ENCODE measurements at places on chromosomes 3 and 15.

DNA sequence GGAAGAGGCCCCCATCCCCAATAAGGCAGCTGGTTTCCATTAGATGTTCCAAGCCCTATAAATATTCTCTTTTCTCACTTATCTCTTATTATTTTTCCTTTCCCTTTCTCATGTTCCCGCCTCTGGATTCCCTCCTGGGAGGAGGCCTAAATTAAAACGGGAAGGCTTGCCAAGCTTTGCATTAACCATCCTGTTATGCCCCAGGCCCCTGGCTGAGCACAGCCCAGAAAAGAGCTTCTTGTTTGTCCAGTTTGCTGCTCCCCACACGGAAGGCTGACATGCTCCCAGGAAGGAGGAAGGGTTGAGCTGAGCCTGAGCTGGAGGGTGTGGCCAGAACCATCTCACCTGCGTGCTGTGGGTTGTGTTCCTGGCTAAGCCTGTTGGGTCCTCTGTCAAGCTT is 63.1 kb upstream of the BOC start:
- DNase-seq: no peak

- no peak for DNase-seq
These were observed 144.3 kb downstream of the EEFSEC start for GRCh38 chr3:128297401-128298138.

DNA sequence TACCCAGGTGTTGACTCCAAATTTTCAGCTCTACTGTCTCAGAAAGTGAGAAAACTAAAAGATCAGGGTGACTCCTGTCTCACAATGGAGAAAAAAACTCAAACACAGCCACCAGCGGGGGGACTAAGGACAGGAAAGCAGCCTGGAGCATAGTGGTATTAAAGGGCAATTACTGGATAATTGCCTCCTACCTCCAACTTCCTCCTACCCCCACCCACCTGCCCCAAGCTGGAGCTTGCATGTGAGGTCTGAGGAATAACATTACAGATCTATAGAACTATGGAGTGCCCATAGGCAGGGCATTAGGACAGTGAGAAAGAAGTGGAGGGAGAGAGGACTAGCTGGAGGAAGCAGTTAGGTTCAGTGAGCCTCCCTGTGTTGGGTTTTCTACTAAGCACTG is 2.7 kb upstream of the PCCB start:
- DNase-seq: no peak

GRCh38 chr3:176526225-176526624 is 671.1 kb downstream of the TBL1XR1 start:
- DNase-seq: no peak

DNA sequence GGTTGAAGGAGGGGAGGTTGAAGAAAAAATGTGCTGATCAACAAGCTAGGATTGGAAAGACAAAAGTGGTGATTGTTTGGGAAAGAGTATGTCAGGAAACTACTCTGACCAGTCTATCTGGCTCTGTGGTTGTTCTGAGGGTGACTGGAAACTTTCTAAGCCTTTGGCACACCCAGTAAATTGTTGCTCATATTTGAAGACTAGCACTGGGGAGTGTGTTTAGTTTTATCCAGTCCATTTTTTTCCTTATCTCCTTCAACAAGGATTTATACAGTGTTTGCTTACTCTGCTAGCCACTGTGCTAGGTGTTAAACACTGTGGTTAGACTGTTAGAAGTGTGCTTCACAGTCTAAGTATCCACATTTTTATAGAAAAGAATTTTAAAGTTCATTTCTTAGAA is 28.8 kb downstream of the PPM1L start:
- no peak for DNase-seq

- no peak for DNase-seq
These were observed 15.8 kb upstream of the RFTN1 start for GRCh38 chr3:16529264-16529663.

DNA sequence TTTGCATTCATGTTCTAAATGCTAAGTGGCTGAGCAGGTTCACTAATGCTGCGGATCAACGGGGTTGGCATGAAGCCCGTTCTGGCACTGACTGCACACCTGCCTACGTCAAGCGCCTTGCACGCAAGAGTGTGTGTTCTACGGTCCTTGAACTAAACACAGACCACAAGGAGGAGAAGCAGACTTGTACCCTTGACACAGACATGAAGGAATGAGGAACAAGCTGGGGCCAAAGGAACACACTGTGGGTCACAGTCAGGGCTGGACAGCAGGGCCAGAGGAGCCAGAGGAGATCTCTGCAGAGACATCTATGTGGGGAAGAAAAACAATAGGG is 48.0 kb upstream of the LDHAL6B start:
- no peak for DNase-seq

GRCh38 chr3:182122779-182123178 is 411.1 kb downstream of the SOX2 start:
- no peak for DNase-seq

GRCh38 chr3:189188466-189188865 is 16.7 kb downstream of the TPRG1 start:
- DNase-seq: no peak

DNA sequence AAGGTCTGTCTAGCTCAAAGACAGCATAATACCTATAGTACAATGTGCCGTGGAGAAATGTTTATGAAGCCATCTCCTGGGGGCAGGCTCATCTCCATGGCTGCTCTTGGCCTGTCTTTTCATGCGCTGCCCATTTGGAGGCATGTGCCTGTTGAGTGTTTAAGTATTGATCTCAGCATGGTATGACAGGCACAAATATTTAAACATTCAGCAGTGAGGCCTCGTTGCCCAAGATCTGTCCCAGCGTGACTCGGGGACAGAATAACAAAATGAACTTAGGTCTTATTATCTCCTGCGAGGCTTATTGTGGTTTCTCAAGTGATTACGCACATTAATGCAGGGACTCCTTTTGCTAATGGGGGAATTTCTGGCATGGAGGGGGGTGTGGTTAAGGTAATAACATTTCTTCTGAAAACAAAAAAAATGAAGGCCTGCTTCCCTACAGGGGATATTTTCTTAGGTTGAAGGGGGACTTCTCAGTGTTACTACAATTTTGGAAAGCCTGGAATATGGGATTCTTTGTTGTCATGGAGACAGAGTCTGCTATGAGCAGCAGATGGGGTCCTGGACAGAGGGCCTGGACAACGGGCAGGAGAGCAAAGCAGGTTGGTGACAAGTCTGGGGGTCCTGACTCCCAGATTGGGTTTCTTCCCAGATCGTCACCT is 4.4 kb upstream of the SLC6A1 start:
- DNase-seq: no peak

DNA sequence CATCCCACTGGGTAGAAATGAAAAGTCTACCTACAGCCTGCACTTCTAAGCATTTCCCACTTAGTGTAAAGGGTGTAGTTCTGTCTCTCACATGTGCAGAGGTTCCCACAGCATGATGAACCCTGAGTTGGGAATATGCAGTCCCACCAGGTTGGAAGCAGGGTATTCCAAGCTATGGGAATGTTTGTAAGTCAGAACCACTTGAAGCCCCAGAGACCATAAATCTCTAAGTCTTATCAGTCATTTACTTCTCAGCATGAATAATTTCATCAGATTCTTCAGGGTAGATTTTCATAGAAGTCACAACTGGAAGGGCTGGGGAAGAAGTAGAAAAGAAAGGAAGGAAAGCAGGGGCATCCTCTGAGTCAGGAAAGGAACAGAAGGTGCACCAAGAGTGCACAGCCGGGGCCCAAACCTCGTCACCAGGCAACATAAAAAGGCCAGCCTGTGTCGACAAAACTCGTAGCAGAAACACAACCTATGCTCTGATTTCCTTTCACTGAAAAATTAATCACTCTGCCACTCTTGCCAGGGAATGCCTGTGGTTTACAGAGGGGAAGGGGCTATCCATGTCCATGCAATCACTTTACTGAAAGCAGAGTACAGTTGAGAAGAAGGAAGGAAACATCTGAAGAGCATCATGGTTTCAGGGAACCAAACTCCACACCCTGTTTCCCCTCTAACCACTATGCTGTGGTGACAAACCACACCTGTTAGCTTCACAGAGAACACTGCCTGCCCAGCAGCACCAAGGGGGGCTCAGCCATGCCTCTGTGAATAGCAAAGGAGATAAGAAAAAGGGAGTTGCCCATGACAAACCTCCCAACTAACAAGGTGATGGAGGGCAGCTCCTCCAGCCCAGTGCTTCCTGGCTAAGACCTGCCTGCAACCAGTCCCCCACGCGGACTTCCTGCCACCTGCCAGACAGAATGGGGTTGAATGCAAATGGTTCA is 40.5 kb downstream of the SH3BP5 start:
- peak; percentile 35 for DNase-seq

GRCh38 chr15:42911058-42911592 is 9.5 kb downstream of the TTBK2 start:
- DNase-seq: no peak

- DNase-seq: no peak
These were observed 642.3 kb upstream of the ADAMTS9 start for GRCh38 chr3:65330072-65330471.

DNA sequence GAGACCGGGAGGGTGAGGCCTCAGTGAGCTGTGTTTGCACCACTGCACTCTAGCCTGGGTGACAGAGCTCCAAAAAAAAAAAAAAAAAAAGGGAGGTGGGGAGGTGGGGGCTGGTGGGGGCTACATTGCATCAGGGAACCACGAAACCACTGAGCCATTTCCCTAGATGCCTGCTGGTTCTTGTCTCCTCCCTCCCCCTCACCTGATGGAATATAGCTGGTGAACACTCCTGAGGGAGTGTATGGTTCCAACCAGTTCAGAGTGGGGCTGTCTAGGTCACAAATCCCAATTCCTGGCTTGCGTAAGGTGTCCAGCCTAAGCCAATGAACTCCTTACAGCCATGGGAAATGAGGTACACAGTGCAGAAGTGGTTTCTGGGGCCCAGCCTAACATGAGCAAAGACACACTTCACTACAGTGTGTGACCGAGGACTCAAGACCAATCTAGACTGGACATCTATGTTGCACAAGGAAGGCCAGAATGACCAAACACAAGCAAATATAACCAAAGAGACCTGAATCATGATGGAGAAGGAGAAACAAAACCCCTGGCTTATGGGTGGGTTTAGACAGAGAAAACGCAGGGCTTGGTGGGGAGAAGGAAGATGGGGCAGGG is 39.1 kb upstream of the OSBPL11 start:
- no peak for DNase-seq

DNA sequence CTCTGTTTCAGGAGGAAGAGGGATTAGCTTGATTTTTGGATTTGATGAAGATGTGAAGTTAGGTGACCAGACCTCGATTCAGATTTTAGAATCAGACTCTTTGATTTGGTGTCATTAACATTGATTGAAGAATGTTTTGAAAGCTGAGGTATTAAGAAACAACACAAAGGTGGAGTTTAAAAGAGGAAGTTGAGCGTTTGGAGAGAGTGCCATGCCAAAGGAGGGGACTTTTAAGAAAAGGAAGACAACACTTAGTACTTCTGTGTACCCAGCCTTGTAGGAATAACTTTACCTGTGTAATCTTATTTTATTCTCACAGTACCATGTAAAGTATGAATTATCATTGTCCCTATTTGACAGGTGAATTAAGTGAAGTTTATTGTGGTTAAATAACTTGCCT is 34.4 kb downstream of the PPARG start:
- DNase-seq: no peak

DNA sequence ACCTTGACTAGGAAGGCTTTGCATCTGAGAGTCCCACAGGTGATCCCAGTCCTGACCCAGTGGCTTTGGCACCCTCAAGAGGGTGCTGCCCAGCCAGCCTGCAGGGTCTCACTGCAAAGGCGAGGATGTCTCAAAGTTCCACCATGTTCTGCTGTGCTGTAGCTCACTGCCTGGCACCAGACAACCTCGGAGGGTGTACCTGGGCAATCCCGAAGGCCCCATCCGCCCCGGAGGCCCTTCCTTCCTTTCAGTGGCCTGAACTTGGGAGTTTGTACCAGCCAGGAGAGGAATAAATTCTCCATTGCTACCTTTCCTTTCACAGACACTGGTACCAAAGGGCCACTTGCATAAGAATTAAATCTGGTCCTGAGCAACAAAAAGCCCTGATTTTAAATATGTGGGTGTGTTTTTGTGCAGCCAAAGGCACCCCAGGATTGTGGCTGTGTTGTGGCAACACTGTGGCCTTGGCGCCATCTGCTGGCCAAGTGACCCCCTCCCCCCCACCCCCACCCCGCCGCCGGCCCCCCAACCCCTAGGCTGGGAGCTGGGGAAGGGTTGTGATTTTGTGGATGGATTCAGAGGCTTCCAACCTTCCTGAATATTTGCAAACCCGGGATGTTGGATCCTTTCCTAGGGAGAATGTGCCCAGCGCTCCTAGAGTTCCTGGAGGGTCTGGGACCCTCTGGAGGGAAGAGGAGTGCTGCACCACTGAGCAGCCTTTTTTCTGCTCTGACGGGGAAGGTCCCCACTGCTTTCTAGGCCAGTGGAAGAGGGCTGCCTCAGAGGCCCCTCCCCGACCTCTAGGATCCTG is 9.7 kb upstream of the PTPN23 start:
- DNase-seq: no peak

DNA sequence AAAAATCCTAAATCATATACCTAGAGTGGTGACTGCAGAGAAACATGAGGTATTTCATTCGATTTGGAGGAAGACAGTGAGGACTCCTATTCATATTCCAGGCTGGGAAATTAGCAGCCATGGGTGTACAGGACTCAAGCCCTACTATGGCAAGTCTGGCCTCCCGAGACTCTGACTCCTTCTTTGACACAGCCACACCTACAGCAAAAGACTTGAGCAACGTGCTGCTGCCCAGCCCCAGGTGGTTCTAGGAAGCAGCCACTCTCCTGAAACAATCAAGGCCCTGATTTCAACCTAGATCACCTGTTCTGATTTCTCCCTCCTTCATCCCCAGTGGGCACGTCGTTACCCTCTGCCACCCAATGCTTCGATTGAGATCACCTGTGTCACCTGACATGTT is 84.0 kb upstream of the ATP11B start:
- no peak for DNase-seq

Measured in stimulated activated CD4-positive, alpha-beta T cell treated with anti-CD3 and anti-CD28 coated beads, Interleukin-1b, Interleukin-23, amount 100 ng/mL, for 24 hours (primary cell).